Fibroblast of the aortic adventitia (primary cell): ENCODE measurements at places on chromosomes 11 and 22.

GRCh38 chr11:72230764-72231365, 6.3 kb downstream of the INPPL1 start:
- no peak for DNase-seq

- no peak for DNase-seq
These were observed 30.7 kb upstream of the USP47 start for GRCh38 chr11:11810764-11811726.

- no peak for DNase-seq
These were observed 3.3 kb downstream of the NADSYN1 start for GRCh38 chr11:71456294-71456693.

DNA sequence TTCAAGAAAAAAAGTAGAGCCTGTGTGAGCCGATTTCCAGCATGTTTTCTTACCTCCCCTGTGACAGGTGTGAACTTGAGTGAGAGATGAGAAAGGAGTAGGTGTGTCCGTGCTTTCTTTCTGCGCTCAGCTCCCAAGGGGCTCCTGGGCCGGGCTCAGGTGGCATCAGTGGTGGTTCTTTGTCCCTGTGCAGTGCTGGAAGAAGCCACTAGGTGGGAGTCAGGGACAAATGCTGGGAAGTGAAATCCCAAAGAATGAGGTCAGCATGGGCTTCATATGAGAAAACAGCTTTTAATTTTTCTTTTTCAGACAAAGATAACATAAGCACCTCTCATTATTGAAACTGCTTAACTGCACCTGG, 57.8 kb downstream of the PPFIBP2 start:
- DNase-seq: peak; percentile 82

DNA sequence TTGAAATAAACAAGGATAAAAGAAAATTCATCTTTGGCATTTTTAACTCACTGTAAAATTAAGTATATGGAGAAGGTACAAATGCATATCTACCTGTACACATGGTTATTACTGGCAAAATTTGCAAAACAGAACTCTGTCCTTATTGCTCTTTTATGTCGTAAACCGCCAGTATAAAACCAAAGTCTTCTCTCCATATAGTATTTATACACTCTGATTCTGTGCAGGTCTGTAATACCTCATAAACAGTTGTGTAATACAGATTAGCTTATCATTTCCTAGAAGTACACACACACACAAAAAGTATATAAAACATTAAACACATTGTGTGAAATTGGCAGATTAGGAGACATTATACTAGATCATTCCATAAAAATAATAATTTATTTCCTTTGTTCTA, 406.6 kb upstream of the ANO3 start:
- no peak for DNase-seq

DNA sequence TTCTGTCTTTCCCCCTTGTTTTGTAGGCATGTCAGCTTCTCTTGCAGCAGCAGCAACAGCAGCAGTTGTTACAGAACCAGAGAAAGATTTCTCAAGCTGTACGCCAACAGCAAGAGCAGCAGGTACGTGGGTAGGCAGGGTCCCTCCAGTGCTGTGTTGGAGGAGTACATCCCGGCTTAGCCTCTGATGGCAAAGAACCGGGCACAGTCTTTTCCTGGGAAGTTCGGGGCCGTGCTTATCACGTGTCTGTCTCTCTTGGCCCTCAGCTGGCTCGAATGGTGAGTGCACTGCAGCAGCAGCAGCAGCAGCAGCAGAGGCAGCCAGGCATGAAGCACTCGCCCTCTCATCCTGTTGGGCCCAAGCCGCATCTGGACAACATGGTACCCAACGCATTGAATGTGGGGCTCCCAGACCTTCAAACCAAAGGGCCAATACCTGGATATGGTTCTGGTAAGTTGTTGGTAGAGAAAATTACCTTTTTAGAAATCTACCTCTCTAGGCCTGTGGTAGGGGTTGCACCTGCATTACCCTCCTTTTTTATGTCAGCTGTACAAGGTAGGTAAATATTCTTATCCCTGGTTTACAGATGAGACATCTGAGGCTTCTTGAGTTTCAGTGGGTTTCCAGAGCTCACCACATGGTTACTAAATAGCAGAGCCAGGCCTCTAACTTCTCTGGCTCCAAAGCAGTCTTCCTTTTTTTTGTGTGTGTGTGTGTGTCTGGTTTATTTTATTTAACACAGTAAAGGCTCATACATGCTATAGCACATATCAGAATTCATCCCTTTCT, 45.2 kb upstream of the ADSL start:
- DNase-seq: no peak

DNA sequence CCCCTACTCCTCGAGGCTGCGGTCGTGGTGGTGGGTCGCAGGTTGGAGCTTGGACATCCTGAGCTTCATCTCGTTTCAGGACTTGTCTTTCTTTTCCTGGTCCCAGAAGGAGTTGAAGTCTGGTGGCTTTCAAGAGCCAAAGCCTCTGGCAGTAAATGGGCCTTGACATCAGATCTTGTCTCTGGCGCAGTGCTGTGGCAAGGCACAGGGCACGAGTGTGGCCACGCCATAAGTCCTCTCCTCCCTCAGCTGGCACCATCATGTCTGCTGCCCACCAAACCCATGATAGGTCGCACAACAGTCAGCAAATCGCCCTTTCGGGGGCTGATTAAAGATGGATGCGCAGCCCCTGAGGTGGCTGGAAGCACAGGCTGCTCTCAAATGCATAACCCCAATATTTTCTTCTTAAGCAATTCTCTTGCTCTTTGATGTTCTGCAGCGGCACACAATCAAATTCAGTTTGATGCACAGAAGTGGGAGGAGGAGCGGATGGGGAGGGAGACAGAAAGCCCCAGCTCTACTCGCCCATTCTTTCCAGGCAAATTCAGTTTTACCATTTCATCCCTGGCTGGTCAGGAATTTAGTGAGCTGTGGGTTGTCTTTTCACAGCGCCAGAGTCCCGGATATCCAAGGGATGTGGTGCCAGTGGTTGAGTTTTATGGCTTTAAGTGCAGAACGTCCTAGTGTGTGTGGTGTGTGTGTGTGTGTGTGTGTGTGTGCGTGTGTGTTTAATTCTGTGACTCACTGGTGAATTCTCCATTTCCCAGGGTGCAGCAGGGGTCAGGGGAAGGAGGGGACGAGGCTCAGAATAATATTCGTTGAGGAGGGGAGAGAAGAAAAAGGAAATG, 162.0 kb downstream of the DSCAML1 start:
- DNase-seq: no peak

DNA sequence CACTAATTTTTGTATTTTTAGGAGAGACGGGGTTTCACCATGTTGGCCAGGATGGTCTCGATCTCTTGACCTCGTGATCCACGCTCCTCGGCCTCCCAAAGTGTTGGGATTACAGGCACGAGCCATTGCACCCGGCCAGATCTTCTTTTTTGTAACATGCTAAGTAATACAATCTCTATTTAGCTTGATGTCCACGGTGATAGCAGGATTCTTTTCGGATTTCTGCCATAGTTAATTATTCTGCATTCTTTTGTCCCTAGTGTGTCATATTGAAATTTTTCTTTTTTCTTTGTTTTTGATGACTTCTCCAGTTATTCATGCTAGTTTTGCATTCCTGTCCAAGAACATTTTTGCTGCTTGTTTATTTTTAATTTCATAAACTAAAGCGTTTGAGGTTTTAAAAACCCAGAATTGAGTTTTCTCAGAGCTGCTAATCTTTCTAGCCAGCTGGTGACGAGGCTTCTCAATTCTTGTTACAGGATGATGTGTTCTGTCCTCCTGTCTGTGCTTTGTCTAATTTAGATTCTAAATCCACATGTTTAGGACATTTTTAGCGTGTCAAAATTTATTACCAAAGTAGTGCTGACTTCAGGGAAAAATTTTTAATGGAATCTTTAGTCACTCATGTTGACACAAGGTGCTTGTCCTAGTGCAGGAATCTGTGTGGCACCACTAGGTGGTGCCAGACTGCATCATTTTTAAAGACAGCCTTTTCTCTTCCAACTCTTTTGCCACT, 21.8 kb downstream of the NF2 start:
- DNase-seq: no peak

- no peak for DNase-seq
These were observed 5.0 kb downstream of the EIF4G2 start for GRCh38 chr11:10803676-10804075.

DNA sequence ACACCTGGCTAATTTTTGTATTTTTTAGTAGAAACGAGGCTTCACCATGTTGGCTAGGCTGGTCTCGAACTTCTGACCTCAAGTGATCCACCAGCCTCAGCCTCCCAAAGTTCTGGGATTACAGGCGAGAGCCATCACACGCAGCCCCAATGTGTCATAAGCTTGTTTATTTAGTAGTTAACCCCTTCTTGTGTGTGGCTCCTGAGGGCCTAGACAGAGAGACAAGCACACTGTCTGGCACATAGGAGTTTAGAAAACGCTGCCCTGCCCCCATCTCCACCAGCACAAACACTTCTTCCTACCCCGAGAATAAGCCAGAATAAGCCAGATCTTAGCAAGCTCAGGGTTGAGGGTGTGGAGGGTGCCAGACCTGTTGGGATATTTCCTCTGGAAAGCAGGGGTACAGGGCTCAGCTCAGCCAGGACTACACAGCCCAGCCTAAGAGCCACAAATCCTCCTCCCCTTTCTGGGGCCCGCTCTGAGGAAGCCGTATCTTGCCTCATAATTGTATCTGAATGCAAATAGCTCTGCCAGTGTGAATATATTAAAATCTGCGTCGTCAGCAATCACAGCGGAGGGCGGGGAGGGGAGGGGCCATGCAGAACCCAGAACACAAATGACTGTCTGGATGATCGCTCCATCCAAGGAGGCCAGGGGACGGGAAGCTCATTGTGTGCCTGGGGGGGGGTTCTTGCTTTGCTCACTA, 247.3 kb downstream of the MN1 start:
- peak; percentile 56 for DNase-seq

DNA sequence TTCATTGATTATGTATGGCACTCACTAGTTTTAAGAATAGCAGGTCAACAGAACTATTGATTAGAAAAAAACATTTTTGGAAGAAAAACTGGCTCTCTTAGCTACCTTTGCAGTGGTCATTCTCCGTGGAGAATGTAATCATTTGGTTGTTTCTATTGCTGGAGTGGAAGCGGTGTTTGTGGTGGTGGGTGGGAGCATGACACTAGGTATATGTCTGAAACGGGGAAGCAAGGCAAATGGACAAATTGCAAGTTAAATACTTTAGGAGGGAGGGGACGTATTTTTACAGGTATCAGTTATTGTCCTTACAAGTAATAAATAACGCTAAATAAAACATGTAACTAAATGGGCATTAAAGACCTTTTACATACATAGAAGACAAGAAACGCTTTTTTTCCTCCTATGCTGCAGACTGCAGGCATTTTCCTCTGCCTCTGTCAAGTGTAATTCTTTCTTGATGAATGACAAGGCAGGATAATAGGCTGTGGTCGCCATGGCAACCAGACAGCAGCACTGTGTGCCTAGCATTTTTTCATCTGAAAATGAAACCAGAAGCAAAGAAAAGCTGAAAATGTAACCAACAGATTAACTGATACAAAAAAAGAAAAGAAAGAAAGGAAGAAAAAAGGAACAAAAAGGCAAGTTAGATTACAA, 46.2 kb downstream of the BLID start:
- peak; percentile 86 for DNase-seq

DNA sequence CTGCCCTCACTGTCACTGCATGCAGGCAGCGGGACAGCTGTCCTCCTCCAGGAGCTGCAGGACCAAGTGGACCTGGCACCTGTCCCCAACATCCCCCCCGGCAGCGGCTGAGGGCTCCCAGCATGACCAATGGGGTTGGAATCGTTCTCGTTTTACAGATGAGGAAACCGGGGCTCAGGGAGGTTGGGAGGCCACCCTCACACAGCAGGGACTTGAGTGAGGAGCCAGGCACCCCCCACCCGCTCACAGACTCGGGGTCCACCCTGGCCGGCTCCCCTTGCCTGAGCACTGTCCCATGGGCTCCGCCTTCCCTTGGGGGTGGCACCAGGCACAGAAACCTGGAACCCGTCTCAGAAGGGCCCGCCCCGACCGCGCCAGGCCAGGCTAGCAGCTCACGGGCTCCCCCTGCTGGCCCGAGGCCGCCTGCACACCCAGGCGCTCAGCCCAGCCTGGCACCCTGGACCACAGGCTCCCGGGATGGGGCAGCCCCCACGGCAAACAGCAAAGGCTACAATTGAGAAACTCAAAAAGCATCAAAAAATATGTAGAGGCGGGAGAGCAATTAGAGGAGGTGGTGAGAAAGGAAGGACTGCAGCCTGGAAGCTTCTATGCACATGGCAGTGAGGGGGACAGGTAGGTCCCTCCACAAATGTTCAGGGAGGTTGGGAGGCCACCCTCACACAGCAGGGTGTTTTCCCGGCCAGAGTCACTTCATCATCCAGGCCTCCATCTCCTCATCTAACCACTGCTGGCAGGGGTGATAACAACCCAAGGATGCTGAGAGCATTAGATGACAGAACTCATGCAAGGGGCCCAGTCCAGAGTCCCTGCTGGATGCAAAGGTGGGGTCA, 12.8 kb downstream of the MACROD1 start:
- peak; percentile 35 for DNase-seq

GRCh38 chr22:43000441-43001175, 14.3 kb downstream of the PACSIN2 start:
- DNase-seq: peak; percentile 61

DNA sequence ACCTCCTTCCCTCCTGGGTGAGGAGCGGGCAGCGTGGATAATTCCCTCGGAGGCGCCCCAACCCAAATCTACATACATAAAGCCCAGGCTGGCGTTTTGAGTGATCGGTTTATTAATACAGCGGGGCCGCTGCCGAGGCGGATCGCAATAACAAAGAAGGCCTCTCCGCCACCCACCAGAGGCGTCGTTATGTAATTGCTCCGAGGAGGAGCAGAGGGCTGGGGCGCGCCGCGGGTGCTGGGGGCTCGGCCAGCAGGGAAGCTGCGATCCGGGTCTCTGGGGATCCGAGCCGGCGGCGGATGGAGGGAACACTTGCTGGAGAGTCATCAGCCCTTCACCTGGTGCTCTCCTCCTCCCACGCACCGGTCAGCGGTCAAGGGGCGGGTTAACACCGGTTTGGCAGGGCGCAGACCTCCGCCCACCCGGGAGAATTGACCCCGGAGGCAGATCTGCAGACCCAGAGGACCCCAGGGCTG, 6.4 kb upstream of the TP53I11 start:
- DNase-seq: no peak

DNA sequence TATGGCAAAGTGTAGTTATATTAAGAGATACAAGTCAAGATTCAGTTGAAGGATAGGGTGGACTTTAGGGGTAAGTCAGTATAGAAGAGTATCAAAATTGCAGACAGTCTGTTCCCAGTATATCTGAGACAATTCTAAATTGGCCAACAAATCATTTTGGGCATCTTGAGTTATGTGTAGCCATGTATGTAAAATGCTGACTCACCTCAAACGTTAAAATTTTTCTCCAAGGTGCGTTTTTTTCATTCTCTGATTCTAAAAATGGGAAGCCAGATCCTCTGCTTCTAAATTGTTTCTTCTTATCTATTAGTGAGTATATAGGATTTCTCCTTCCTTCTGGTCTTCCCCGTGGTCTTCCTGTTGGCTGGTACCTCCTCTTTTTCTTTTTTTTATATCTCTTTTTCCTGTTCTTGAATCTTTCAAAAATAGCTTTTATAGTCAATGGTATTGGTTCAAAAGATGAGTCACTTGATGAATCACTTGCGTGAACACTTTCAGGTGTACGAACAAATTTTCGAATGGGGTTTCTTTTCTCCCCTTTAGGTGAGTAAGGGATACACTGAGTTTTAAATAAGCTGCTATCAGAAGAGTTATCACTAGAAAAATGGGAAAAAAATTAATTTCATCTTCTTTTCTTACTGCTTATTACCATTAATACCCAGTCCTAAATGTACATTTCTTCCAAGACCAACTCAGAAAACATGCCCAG, 3.2 kb downstream of the TAF1D start:
- DNase-seq: no peak

GRCh38 chr11:61883947-61884346, 7.4 kb downstream of the FADS3 start:
- no peak for DNase-seq

GRCh38 chr11:12735262-12735661, 61.0 kb downstream of the TEAD1 start:
- no peak for DNase-seq

GRCh38 chr22:33654173-33654895, 265.9 kb downstream of the LARGE1 start:
- DNase-seq: no peak
